ENCODE measurements at places on chromosomes 5 and 9. TPM values are rescaled to one million over a fixed set of nuclear protein-coding genes. Genes with fewer than 3 reads are reported as not detected.

TAF1L gene
- total RNA-seq: not detected

GPR21 gene
- total RNA-seq: 0.37 TPM

SUSD3 gene
- total RNA-seq: 67.3 TPM

ALDH1A1 gene
- total RNA-seq: not detected

CARD9 gene
- 3.1 TPM for total RNA-seq

MYMK gene
- not detected for total RNA-seq

IFNA21 gene
- not detected for total RNA-seq

NPR3 gene
- 0.16 TPM for total RNA-seq

OBP2B gene
- not detected for total RNA-seq

FAM78A gene
- 76.8 TPM for total RNA-seq

FST gene
- total RNA-seq: 0.49 TPM

PLAC8L1 gene
- total RNA-seq: 0.87 TPM

AGTPBP1 gene
- 22.9 TPM for total RNA-seq

ANKRD18A gene
- 1.5 TPM for total RNA-seq

ST8SIA4 gene
- 59.3 TPM for total RNA-seq

RARS1 gene
- total RNA-seq: 64.4 TPM

SCGB3A1 gene
- not detected for total RNA-seq

FOXD4L6 gene
- total RNA-seq: not detected

PFDN1 gene
- 57.5 TPM for total RNA-seq

DNM1 gene
- 0.79 TPM for total RNA-seq

PDE6A gene
- total RNA-seq: not detected

GNAQ gene
- 17.6 TPM for total RNA-seq

PCA3 gene
- total RNA-seq: not detected

PCDHGA7 gene
- 0.07 TPM for total RNA-seq

NR4A3 gene
- 20.4 TPM for total RNA-seq

CCDC69 gene
- 73.1 TPM for total RNA-seq

CWC27 gene
- total RNA-seq: 27.0 TPM

MLANA gene
- not detected for total RNA-seq

SARDH gene
- 0.56 TPM for total RNA-seq

TXNDC8 gene
- total RNA-seq: not detected

IL7R gene
- total RNA-seq: 30.7 TPM

DMRT2 gene
- total RNA-seq: not detected

ESM1 gene
- 0.38 TPM for total RNA-seq

RALGDS gene
- 103 TPM for total RNA-seq

CCDC107 gene
- total RNA-seq: 29.4 TPM

PCDHA5 gene
- not detected for total RNA-seq

SHOC1 gene
- not detected for total RNA-seq

FGF1 gene
- not detected for total RNA-seq

TMEM8B gene
- total RNA-seq: 3.5 TPM

AJM1 gene
- total RNA-seq: 4.4 TPM

TMEFF1 gene
- 0.49 TPM for total RNA-seq

ASPN gene
- total RNA-seq: not detected

UBE2QL1 gene
- 0.35 TPM for total RNA-seq

DND1 gene
- total RNA-seq: 2.9 TPM

LCN9 gene
- not detected for total RNA-seq

TOR1A gene
- total RNA-seq: 56.1 TPM

NUP155 gene
- 62.4 TPM for total RNA-seq

FAM169A gene
- 4.5 TPM for total RNA-seq

Data from activated CD8-positive, alpha-beta memory T cell treated with anti-CD3 and anti-CD28 coated beads, Interleukin-2, amount 10 ng/mL, durations not matched to agents 7 days and 5 days (primary cell).